Activated T-cell treated with anti-CD3 and anti-CD28 coated beads for 1 hour (primary cell): ENCODE measurements at places on chromosomes 12 and 14.

DNA sequence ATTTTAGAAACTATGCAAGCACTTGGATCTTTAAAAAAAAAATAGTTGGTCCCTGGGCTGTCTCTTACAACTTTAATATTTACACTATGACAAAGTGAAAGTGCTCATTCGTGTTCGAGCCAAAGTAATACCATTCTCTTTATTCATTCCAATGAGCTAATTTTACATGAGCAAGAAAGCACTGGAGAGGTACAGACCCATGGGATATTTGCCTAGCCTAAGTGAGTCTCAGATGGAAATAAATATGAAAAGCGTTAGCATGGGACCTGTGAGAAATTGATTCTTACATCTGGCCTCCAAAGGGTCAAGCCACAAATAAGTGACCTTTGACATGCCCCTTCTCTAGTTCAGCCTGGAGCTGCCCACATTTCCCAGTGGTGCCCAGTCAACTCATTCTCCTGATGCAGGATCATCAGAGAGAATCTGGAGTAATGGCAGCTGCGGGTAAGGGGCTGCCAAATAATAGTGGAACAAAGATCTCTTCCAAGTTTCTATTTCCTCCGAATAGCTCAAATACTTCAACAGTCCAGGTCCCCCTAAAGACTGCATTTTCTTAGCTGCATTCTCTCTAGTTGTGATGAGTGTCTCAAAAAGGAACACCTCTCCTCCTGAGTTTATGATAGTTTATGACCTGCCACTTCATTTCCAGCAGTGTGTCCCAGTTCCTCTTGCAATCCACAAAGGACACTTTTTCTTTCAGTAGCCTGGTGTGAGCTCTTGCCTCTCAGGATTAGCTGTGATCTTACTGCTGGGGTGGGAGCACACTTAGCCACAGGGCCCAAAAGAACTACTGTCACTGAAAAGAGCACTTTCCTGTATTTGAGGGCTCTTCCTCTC is 208.2 kb downstream of the DAD1 start:
- no peak for DNase-seq

DNA sequence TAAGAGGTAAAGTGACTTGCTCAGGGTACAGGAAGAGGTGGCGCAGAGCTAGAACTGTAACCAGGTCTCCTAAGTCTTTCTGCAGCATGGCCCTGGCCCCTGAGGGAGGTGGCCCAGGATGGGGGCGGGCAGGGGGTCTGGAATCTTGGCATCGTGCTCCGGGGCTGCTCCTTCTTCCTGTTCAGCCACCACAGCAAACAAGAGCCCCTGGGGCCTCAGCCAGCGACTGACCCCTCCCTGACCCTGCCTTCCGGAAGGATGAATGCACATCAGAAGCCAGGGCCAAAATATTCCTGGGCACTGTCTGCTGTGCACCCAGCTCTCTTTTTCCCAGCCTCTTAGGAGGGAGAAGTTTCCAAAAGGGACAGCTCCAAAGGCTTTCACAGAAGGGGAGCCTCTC is 242.8 kb downstream of the DPF3 start:
- no peak for DNase-seq

DNA sequence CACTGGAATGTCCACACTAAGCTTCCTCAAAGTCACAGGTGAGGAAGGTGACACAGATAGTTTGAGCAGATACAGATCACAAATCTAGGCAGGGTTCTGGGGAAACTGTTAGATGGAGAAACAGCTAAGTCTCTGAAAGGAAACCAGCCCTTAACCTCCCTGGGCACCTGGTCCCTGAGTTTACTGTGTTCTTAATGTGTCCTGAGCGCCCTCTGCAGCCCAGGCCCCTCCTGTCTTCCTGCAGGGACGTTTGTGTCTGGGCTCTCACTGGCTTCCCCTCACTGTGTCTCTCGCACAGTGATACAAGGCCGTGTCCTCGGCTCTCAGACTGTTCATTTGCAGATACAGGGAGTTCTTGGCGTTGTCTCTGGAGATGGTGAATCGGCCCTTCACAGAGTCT is 684.3 kb downstream of the TMEM121 start:
- DNase-seq = peak; percentile 22

- no peak for DNase-seq
These were observed 57.4 kb downstream of the ACTN1 start for GRCh38 chr14:68921666-68922065.

DNA sequence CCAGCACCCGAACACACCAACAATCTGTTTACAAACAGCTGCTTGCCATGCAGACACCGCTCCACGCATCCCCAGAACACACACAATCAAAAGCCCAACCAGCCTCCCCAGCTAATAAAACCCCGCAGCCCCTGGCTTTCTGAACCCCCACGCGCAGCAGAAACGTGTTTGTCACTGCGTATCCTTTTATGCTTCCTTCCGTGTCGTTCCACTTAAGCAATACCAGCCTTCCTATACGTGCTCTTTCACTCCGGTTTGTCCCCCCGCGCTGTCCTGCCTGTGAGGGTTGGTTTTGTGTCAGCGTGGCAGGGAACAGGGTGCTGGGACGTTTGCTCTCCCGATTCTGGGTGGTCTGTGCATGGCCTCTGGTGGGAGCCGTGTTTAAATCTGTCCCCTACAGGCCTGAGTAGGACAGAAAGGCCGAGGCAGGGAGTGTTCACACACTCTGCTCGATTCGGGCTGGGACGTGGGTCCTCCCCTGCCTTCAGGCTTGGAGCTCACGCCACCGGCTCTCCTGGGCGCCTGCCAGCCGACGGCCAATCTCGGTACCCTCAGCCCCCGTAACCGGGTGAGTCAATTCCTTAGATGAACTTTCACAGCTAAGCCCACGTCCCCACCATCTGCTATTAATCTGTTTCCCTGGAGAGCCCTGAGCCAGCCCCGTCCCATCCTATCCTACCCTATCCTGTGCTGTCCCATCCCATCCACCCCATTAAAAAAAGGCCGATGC is 60.0 kb downstream of the NOC4L start:
- no peak for DNase-seq

- no peak for DNase-seq
These were observed 93.0 kb downstream of the TRHDE start for GRCh38 chr12:72365151-72365550.

- DNase-seq = no peak
These were observed 1562.4 kb upstream of the SEL1L start for GRCh38 chr14:83096092-83096491.

DNA sequence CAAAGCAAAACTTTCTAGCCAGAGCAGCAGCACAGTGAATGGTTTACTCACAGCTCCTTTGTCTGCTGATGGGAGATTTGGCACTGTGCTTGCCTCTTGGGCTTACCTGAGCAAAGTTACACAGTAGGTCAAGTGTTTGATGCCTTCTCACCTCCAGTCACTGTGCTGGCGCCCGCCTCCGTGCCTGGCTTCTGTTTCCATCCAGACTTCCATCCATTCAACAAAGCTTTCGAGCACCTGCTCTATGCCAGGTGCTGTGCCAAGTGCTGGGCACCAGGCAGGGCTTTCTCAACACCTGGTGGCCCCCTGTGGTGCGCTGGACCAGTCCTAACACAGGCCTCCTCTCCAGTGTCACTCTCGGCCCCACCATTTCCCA is 199.2 kb upstream of the EEA1 start:
- no peak for DNase-seq

DNA sequence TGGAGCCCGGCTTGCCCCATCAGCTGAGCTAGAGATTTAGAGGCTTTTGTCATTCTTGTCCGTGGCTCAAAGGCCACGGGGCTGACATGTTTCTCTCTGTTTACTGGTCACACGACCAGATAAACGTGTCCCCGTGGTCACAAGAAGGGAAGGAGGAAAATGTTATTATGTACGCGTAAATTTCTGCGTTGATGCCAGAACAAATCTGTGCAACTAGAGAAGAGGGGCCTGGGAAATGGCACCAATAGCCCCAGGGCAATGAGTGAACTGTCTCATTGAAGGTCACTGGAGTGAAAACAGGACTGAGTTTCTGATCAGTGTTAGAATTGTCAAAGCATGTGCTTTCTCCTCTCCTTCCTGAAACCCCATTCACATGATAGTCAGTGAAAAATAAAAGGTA is 25.3 kb downstream of the OAS2 start:
- DNase-seq = no peak

DNA sequence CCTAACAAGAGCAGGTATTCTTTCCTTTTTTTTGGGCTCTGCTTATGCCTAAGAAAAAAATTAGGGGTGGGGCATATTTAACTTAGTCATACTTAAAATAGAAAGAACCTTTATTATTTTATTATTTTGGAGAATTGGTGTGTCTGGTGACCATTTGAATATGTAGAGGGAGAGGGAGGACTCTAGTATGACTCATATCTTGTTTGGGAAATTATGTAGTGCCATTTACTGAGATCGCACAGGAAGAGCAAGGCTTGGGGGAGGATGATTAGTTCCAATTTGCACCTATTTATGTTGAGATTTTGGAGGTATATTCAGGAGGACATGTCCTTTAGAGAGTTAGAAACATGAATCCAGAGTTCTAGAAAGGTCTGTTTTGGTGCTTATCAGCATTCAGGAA is 9.9 kb downstream of the ZNF410 start:
- DNase-seq = no peak

GRCh38 chr12:53419756-53420155 is 3.9 kb upstream of the AMHR2 start:
- DNase-seq = no peak

DNA sequence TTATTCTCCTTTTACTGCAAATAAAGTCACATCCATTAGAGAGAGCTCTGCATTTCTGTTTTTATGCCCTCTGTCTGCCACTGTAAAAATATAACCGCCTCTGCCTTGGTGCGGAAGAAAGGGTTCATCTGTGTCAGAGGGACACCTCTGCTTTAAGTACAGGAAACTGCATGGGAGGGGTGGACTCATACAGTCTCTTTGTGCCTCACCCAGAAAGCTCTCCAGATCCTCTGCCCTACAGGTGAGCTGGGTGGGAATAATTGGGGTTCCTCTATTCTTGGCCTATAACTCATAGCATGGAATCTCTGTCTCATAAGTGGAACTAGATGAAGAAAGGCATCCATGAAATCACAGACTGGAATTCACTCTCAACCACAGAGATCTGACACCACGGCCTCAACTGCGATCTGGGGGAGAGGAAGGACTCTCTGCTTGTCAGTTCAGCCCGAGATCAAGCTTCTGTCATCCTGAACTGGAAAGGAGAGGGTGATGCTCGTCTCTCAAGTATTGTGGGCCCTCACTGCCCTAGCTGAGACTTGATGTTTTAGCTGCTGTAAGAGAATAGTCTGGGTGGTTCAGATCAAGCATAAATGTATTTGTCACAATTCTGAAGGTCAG is 702.3 kb downstream of the TMEM121 start:
- peak; percentile 17 for DNase-seq

DNA sequence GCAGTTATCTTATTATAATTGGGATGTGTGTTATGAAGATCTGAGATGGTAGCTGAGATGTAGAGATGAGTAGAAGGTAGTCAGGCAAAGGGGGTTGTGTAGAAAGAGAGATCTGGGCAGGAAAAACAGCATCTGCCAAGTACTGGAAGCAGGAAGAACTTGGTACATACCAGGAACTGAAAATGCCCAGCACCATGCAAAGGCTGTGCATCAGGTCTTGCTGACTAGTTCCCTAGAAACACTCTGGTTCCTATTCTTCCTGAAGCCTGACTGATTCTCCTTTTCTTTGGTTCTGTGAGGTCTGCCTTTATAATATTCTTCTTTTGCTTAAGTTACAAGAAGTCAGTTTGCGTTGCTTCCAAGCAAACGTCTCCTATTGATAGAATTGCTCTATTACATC is 6.7 kb upstream of the NFATC4 start:
- no peak for DNase-seq

DNA sequence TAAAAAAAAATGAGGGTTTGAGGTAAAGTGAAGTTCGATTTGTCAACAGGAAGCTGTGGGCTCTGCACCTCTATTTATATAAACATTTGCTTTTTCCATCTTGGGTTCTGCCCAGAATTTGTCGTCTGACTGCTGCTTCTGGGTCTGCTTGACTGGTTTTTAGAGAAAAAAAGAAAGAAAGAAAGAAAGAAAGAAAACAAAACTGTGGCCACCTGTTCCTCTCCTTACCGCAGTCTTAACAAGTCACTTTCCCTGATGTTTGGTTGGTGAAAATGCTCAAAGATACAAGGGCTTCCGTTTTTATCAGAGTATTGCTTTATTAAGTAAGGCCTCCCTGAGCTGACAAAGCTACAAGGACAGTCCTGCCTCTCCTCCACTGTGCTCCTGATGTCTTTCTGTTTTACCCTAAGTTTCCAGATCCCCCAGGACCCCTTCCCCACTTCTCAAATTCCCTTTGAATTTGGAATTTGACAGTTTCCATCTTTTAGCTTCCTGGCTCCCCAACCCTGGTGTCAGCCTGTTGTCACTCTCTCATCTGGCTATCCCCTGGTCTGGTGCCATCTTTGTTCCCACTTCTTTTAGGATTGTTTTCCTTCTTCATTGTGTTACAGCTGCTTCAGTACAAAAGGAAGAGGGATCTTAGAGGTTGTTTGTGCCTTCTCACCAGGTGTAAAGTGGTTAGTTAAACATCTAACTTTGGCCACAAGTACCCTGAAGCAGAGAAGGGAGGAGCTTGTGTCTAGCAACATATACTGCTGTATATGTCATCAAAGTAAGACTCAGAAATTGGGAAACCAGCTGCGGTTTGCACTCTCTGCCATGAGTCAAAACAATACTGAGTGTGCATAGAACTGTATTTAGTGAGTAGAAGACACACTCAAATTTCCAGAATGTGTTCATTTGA is 18.0 kb downstream of the MFAP5 start:
- DNase-seq = no peak

- no peak for DNase-seq
These were observed 17.8 kb downstream of the SRRM4 start for GRCh38 chr12:118999107-118999506.
